CD4-positive, alpha-beta T cell treated with Interleukin-4 for 1 hour (primary cell): ENCODE measurements at places on chromosomes 6 and 20.

DNA sequence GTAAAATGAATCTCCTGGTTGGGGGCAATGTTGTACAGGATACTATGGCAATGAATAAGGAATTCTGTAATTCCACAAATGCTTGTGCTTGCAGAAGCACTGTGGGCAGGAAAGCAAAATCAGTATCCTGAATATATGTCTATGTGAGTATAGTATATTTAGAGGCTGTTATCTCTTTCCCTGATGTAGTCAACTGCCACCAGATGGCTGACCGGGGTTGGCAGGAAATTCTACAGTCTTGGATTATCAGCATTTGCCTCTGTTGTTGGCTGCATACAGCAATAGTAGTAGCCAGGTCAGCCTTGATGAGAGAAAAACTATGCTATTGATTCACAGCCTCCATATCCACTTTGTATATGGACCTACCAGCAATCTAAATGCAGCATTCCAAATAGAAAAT is 425.1 kb upstream of the JAG1 start:
- no peak for DNase-seq

DNA sequence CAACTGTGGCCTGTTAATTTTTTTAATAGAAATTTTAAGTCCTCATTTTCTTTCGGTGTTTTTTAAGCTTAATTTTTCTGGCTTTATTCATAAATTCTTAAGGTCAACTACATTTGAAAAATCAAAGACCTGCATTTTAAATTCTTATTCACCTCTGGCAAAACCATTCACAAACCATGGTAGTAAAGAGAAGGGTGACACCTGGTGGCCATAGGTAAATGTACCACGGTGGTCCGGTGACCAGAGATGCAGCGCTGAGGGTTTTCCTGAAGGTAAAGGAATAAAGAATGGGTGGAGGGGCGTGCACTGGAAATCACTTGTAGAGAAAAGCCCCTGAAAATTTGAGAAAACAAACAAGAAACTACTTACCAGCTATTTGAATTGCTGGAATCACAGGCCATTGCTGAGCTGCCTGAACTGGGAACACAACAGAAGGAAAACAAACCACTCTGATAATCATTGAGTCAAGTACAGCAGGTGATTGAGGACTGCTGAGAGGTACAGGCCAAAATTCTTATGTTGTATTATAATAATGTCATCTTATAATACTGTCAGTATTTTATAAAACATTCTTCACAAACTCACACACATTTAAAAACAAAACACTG is 10.1 kb downstream of the HFE start:
- DNase-seq, result peak; percentile 72

GRCh38 chr6:142542704-142543233 is 241.0 kb downstream of the ADGRG6 start:
- DNase-seq, result no peak

- no peak for DNase-seq
Measured at GRCh38 chr6:13425943-13426931, 61.2 kb downstream of the GFOD1 start.

DNA sequence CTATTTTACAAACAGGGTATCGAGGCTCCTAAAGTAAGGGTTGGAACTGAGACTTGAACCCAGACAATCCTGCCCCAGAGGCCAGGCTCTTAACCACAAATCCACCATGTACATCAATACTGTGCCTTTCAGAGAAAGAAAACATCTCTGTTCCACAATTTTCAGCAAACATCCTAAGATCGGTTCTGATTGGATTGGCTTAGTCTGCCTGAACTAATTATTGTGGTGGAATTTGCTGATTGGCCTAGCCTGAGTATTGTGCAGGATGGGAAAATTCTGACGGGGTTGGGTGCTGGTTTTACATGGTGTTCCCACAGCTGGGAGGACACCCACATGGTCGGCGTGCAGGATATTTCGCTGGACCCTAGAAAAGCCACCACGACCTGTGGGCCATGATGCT is at the start of gene CLPSL1:
Gene CLPSL1 (plus strand): TSS at position 301 of the 400 bp plus-strand sequence. CDS start 92 bp downstream, at position 393.
- DNase-seq, result no peak

GRCh38 chr6:7216941-7217621 is 95.9 kb downstream of the SSR1 start:
- DNase-seq, result no peak

- DNase-seq, result no peak
Measured at GRCh38 chr6:126033696-126034095, 47.4 kb downstream of the TRMT11 start.

GRCh38 chr20:35172434-35172806 is 548 bp downstream of the PROCR start:
- no peak for DNase-seq

DNA sequence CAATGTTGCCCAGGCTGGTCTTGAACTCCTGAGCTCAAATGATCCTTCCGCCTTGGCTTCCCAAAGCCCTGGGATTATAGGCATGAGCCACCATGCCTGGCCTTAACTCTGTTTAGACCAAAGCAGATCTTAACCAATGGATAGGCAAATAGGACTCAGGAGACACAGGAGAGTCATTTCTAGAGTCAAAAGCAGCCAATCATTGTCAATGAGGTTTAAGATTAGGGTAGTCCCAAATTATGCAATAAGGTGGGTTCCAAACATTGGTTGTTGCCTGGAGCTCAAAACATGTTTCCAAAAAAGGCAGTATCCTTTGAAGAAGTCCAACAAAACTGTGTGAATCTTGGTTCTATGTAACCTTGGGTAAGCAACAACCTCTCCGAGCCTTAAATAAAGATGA is 95.7 kb upstream of the JARID2 start:
- DNase-seq, result no peak

DNA sequence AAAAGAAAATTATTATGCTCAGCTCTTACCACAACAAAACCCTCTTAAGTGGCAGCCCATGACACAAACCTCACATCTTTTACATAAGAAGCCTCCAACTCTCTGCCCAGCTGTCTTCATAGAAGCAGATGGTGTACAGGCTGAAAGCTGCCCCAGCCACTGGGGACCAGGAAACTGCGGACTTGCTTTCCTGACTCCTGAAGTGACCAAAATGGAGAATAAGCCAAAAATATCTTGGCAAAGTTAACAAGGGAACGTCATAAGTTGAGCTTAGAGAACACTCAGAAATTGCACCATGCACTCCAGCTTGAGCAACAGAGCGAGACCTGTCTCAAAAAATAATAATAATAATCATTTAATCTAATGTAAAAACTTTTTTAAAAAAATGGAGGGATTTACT is 160.3 kb upstream of the CDYL start:
- DNase-seq, result no peak

GRCh38 chr6:47319867-47320266 is 10.2 kb upstream of the TNFRSF21 start:
- no peak for DNase-seq

GRCh38 chr6:122791310-122791679 is 2.2 kb downstream of the SMPDL3A start:
- no peak for DNase-seq

GRCh38 chr20:53071833-53072232 is 99.7 kb downstream of the TSHZ2 start:
- no peak for DNase-seq

DNA sequence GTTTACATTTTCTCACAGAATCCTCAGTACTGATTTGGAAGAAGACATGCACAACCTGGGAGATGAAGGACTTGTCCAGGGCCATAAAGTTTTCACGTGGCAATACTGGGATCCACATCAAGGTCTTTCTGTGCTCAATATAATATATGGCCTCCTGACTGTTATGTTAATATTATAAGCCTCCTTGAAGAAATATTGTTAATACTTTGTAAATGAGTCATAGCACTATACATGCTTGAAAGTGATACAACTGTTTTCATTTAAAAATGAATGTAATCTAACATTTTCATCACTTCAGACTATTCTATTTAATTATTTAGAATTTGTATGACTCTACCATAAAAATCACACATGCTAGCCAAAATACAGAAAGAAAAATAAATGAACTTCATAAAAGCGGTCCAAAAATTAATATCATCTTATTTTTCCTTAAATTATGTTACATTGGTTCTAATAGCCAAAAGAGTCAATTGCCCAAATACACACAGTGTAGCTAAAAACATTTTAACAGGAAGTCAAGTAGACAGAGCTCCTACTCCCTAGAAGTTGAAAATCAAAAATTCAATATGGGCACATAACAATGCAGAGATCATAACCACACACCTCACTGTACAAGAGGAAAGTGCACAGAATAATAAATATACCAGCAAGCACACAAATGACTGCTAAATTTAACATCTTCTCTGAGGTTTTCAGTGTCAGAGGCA is 188.0 kb upstream of the HDDC2 start:
- no peak for DNase-seq

DNA sequence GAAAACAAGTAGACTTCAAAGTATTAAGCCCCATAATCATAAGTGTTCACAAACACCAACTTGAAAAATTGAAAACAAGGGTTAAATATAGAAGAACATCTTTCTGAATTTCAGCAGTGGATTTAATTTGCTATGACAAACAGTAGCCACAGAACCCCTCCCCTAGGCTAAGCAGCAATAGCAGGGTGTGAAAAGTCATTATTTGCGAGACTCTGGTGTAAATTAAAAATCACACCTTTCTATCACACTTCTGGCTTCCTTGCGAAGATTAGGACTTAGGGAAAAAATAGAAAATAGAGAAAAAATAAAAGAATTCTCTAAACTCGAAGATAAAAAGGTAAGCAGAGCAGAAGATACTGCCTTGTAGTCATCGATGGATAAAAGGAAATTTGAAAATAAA is 6.1 kb downstream of the SAMD3 start:
- peak; percentile 43 for DNase-seq

DNA sequence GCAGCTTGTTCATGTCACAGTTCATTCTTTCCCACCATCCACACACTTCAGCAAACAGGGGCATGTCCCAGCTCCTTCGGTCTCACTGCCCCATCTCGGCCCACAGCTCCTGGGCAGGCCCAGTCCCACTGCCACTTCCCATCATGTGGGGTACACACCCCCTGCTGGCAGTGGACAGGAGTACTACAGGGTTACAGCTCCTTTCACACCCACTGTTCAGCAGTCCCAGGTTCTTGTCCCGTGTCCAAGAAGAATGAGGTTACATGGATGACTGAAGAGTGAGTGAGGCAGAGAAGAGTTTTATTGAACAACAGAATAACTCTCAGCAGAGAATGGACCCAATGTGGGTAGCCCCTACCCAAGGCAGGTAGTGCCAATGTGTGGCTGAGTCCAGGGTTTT is 77.8 kb upstream of the SMLR1 start:
- DNase-seq, result no peak

DNA sequence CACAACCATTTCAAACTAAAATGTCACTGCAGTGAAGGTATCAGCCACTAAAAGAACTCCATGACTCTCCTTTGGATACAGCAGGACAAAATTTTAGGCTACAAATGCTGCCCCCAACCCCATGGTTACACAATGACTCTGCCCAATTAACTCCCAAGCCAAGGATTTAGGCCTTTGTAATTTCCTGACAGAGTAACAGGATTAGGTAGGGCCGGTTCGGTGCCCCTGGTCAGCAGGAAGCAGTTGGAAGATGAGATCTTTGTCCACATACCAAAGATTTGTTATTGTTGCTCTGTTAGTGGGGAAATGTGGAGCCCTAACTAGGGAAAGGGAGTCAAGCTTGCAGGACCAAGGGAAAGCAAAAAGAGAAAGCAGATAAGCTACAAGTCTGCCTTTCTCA is 26.7 kb upstream of the RIPK1 start:
- no peak for DNase-seq

- DNase-seq, result no peak
Measured at GRCh38 chr6:44169154-44169553, 10.5 kb downstream of the CAPN11 start.

DNA sequence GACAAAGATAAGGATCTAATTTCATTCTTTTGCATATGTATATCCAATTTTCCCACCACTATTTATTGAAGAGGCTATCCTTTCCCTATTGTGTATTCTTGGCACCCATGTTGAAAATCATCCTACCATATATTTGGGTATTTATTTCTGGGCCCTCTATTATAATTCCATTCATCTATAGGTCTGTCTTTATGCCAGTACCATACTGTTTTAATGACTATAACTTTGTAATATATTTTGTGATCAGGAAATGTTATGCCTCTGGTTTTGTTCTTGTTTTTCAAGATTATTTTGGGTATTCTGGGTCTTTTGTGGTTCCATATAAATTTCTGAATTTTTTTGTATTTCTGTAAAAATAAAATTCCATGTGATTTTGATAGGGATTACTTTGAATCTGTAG is 347.6 kb upstream of the SULF2 start:
- DNase-seq, result no peak

- no peak for DNase-seq
Measured at GRCh38 chr6:53992522-53992921, 118.7 kb upstream of the MLIP start.
